ENCODE measurements at places on chromosomes 4 and X.

DNA sequence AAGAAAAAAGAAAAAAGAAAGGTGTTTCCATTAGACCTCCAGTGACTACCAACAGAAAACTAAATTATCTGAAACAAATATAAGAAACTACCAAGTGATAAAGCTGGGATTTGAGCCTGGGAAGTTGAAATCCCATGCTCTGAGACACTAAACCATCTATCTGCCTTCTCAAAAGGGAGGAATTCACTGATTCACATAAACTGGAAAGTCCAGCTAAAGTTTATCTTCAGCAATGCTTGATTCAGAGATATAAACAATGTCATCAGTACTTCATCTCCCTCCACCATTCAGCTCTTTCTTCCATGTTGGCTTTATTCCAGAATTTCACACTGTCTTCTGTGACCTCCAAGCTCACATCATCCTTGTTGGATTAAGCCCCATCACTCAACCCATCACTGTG lies 96.3 kb downstream of the IQCM start:
- no peak for DNase-seq

DNA sequence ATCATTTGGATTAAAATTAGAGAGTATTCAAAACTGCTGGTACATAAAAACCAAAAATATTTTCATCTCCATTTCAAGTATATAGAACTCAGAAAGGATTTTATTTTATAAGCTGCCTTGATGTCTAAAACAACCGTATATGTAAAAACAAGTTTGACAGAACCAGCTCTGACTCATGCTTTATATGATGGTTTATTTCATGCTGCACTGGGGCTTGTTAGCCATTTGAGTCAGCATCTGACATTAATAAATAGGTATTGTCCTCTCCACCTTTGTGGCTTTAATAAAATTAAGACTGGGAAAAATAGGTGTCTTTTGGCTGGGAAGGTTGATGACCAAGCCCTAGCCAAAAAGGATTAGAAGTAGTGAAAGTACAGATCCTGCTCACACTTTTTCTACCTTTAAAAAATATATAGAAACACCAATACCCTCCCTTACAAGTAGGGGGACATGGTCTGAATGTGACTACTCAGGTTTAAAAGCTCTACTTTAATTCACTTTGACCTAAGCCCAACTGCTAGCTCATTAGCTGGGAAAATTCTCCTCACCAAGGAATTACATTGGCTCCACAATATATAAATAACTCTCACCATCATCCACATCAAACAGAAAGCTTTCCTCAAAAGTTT lies 228.1 kb downstream of the ADAMTS3 start:
- no peak for DNase-seq

DNA sequence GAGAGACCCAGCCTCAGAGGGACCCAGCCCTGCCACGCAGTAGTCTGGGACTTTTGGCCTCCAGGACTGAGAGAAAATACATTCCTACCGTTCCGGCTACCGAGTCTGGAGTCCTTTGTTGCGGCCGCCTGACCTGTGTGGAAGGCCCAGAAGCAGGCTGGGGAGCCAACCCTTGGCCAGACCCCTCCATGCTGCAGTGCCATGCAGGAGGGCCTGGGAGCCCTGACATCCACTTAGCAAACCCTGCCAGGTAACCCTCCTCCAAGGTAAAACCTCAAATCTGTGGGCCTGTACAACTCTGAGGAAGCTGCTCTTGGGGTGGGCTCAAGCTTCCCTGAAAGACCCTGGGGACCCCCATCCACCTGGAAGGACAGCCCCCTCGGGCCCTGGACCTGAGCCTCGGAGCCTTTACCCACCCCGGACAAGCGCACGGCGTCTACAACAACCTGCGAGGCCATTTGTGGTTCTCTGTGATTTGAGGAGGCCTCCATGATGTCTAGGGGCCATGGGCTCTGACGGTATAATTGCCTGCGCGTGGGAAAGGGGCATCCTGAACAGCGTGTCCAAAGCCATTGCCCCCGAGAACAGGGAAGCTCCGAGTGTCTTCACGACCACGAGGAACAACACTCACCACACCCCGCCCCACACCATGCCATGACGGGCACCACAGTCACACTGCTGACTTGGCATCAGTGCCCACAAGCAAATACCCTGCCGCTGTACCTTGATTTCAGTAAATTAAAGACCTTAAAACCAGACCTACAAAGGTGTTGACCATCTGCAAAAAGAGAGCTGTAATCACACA lies 58.7 kb downstream of the ZFYVE28 start:
- DNase-seq: no peak

DNA sequence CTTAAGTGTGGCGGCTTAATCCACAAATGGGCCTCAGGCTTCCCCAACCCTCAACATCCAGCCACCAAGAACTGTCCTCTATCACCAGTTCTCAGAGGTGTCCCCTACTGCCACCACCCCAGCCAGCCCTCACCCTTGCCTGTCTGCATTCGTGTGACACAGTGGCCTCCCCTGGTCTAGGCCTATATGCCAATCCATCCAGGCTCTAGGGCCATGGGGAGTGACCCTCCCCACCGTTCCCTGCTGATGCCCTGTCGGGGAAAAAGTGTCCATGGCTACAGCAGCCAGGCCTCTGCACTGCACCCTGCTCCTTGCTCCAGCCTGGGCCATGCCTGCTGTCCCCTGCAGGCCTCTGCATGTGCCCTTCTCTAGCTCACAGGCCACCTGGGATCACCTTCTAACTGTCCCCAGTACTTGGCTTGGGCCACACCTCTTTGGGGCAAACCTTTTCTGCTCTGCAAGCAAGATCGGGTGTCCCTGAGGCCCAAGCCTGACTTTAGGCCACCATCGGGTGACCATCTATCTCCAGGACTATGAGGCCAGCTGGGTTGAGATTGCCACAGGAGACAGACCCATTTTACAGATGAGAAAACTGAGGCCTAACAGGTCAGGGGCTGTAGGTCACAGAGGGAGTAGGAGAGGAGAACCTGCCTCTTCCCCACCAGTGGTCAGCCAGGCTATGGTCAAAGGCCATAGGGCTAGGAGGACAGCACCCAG lies 75.8 kb downstream of the JAKMIP1 start:
- DNase-seq: no peak

DNA sequence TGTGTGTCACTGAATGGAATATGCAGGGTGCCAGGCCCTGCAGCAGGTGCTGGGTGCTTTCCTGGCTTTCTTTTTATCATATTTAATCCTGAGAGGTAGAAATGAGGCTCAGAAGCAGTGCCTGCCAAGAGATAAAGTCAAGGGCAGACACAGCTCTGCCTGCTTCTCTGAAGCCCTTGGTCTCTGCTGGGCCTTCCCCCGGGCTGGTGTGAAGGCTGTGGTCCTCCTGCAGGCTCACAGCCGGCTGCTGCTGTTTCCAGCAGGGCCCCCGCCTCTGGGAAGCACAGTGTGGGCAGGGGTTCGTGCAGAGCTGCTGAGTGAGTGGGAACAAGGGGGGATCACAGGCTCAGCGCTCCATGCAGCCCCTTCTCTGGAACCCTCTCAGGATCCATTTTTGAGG lies 49.6 kb downstream of the TBC1D14 start:
- no peak for DNase-seq

Data from activated naive CD8-positive, alpha-beta T cell treated with anti-CD3 and anti-CD28 coated beads, Interleukin-2, amount 50 U/mL, for 24 hours (primary cell).